Astrocyte (in vitro differentiated cells and primary cell): ENCODE measurements at places on chromosomes 11 and 22. TPM values are rescaled to one million over a fixed set of nuclear protein-coding genes. Genes with fewer than 3 reads are reported as not detected.

DNA sequence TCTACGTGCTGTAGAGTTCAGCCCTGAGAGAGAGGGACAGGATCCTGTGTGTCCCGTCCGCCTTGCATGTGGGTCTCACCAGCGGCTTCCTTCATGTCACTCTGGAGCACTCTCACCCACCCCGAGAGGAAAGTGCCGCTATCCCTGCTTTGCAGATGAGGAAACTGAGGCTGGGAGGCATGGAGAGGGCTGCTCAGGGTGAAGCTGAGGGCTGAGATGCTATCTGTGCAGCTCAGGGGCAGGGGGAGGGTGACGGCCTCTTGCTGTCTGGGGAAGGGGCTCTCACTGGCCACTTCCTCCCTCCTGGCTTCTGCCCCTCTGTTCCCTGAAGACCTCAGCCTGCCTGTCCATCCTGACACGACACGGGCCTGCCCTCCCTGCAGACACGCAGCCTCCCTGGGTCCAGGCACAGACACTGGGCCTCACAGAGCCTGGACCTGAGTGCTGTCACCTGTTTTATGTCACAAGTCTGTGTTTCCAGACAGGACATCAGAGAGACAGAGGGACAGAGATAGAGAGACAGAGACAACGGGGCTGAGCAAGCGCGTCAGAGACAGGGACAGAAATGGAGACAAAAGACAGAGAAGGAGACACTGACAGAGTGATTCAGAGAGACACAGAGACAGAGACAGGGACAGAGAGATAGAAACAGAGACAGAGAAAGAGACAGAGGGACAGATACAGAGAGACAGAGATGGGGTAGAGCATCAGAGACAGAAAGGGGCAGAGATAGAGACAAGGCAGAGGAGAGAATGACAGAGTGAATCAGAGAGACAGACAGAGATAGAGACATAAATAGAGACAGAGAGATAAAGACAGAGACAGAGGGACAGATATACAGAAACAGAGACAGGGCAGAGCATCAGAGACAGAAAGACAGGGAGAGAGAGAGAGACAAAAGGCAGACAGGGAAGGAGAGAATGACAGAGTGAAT is 53.1 kb downstream of the MCM5 start:
- peaks cover 3% of the 10 kb centered on the region for H3K4me1 ChIP-seq
- no peak for DNase-seq
- H3K27me3 ChIP-seq, result peaks cover 11% of the 10 kb centered on the region

GRCh38 chr11:46369458-46370152 is 11.9 kb upstream of the MDK start:
- no peak overlapping the region for H3K4me3 ChIP-seq
- H3K4me1 ChIP-seq, result peaks cover 7% of the 10 kb centered on the region
- no peaks in the 10 kb centered on the region for H3K27me3 ChIP-seq

CNIH2 gene
- total RNA-seq, result 12.2 and 12.3 TPM in 2 replicates

BATF2 gene
- total RNA-seq, result 4.5 and 5.0 TPM in 2 replicates

- no peaks in the 10 kb centered on the region for H3K27me3 ChIP-seq
- no peak overlapping the region for H3K27ac ChIP-seq
- no peaks in the 10 kb centered on the region for H3K36me3 ChIP-seq
- no peak overlapping the region for H3K4me3 ChIP-seq
- no peak for DNase-seq
These were observed 59.1 kb upstream of the ARFGAP3 start for GRCh38 chr22:42915980-42916765.

B4GALNT4 gene
- 64.6 and 68.5 TPM in 2 replicates for total RNA-seq

SHISA8 gene
- total RNA-seq, result not detected in 2 replicates

DNA sequence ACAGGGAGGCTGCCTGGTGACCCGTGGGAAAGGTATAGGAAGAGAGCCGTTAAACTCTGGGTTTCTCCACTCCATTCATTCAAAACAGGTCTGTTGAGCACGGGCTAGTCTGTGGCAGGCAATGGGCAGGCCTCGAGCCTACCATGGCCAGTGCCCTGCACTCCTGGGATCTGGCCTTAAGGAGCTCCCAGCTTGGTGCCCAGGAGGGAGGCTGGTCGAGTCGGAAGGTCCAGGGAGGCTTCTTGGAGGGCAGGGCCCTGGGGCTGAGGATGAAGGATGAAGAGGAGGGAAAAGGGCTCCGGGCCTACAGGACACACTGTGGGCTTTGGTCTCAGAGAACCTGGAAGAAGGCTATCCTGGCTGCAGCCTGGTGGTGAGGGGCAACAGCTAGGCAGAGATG is 41.9 kb upstream of the MN1 start:
- no peak for DNase-seq
- no peaks in the 10 kb centered on the region for H3K27me3 ChIP-seq
- H3K4me3 ChIP-seq, result no peak overlapping the region
- H3K36me3 ChIP-seq, result peaks cover 13% of the 10 kb centered on the region

GRCh38 chr11:72155751-72156150 is 20.2 kb downstream of the FOLR3 start:
- DNase-seq, result no peak
- no peaks in the 10 kb centered on the region for H3K36me3 ChIP-seq
- no peak overlapping the region for H3K27ac ChIP-seq

DNA sequence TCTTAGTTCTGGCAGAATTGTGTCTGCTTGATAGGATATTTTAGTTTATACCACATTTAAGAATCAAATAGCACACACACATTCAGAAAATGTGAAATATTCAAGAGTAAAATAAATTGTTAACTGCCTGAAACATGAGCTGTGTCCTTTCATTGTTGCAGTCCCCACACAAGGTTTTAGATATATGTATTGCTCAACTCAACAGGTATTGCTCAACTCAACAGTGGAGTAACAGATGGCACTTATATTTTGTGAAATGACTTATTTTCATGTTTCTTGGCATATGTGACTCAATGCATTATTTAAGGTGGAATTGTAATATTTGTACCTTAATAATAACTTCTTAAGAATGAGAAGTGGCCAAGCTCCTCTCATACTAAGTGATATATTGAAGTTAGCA is 760.3 kb downstream of the CNTN5 start:
- H3K4me1 ChIP-seq, result no peaks in the 10 kb centered on the region

TOP3B gene
- total RNA-seq, result 27.5 and 37.3 TPM in 2 replicates

MS4A6A gene
- not detected in 2 replicates for total RNA-seq

OSM gene
- not detected in 2 replicates for total RNA-seq

GRCh38 chr11:92735039-92735438 is 234.4 kb upstream of the MTNR1B start:
- no peak overlapping the region for H3K4me3 ChIP-seq
- no peaks in the 10 kb centered on the region for H3K4me1 ChIP-seq
- H3K36me3 ChIP-seq, result no peaks in the 10 kb centered on the region
- no peaks in the 10 kb centered on the region for H3K27me3 ChIP-seq
- no peak for DNase-seq

- H3K27ac ChIP-seq, result no peak overlapping the region
- DNase-seq, result peak; percentile 3
- no peaks in the 10 kb centered on the region for H3K4me1 ChIP-seq
- no peaks in the 10 kb centered on the region for H3K36me3 ChIP-seq
- H3K27me3 ChIP-seq, result no peaks in the 10 kb centered on the region
These were observed 12.9 kb upstream of the TMPRSS13 start for GRCh38 chr11:117941976-117942654.

SLC6A5 gene
- not detected in 2 replicates for total RNA-seq

DNA sequence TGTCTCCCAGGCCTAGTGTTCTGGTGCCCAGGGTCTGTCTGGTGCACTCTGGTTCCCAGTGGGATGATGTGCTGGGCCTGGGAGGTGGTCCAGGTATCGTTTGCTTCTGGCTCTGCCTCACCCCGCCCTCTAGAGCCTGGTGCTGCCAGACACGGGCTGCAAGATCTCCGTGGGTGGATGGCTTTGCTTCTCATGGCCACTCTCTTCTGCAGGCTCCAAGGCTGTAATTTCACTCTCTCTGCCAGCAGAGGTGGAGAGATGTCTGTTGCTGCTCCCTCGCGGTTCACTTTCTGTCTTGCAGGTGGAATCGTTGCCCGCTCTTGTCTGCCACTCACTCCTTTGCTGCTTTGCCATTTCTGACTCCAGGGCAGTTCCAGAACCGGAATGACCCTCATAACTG is 13.4 kb downstream of the NADSYN1 start:
- no peaks in the 10 kb centered on the region for H3K4me1 ChIP-seq
- H3K27me3 ChIP-seq, result no peaks in the 10 kb centered on the region
- no peak overlapping the region for H3K4me3 ChIP-seq

GRCh38 chr11:109302591-109303334 is 119.2 kb upstream of the C11orf87 start:
- peak; percentile 4 for DNase-seq
- no peak overlapping the region for H3K27ac ChIP-seq
- H3K27me3 ChIP-seq, result no peaks in the 10 kb centered on the region
- H3K36me3 ChIP-seq, result no peaks in the 10 kb centered on the region
- H3K4me3 ChIP-seq, result no peak overlapping the region

DNA sequence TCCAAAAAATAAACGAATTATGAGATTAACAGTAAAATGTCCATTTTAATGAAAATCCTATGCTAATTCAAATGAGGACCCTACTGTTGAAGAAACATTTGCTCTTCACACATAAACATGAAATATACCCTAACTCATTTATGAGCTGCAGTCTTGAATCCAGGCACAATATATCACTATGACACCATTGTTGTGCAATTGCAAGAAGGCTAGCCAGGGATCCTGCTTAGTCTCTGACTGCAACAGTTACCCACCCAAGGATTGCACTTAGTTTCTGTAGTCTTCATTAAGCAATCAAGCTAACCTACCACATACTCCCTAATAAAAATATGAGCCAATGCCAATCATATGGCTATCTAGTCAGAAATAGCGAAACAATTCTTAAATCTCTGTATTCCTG is 981.0 kb upstream of the FAT3 start:
- no peaks in the 10 kb centered on the region for H3K36me3 ChIP-seq
- no peaks in the 10 kb centered on the region for H3K27me3 ChIP-seq
- DNase-seq, result no peak
- no peak overlapping the region for H3K4me3 ChIP-seq

DNA sequence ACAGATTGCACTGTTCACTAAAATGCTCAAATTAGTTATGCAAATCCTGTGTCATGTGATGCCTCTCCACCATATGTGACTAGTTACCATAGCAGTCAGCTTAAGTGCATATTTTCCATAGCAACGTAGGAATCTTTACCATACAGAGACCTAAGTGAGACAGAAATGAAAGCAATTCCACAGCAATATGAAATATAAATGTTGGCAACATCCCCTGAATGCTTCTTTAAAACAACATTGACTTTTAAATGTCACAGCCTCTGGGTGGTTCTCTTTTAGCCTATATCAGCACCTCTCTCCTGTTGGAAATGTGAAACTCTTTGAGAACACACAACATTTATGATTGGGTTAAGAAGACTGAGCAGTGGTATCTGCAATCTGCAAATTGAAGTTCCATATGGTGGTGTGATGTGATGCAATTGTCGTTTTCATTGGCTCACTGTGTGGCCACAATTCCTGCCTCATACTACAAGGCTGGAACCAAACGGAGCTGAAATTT is 814.6 kb downstream of the DLG2 start:
- no peaks in the 10 kb centered on the region for H3K27me3 ChIP-seq
- DNase-seq, result no peak
- H3K4me1 ChIP-seq, result no peaks in the 10 kb centered on the region
- H3K4me3 ChIP-seq, result no peak overlapping the region

- no peak overlapping the region for H3K4me3 ChIP-seq
- H3K27me3 ChIP-seq, result no peaks in the 10 kb centered on the region
- DNase-seq, result no peak
- H3K4me1 ChIP-seq, result peaks cover 26% of the 10 kb centered on the region
These were observed 1.0 kb upstream of the C11orf86 start for GRCh38 chr11:66973956-66974580.

PLAAT5 gene
- 0.36 and 0.50 TPM in 2 replicates for total RNA-seq

DNA sequence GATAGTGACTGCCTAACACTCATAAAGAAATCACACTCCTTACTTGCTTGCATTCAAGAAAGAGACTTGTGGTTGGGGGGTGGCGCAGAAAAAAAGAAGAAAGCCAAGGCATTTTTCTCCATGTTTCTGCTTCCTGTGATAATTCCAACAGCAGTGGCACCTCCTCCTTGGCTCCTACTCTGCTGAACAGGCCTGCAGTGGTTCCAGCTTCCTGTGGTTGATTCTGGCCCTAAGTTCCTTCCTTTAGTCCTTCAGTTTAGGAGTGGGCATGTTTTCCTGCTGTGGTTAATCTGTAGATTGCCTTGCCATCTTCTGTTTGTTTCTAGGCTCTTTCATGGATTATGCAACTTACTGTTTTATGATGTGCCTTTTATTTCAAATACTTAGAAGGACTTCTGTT is 940.4 kb downstream of the DLG2 start:
- peaks cover under 1% of the 10 kb centered on the region for H3K4me1 ChIP-seq
- no peak overlapping the region for H3K27ac ChIP-seq
- no peaks in the 10 kb centered on the region for H3K36me3 ChIP-seq
- H3K4me3 ChIP-seq, result no peak overlapping the region
- DNase-seq, result peak; percentile 12
- no peaks in the 10 kb centered on the region for H3K27me3 ChIP-seq

GRCh38 chr22:31488988-31489617 is 539 bp downstream of the EIF4ENIF1 start:
- no peaks in the 10 kb centered on the region for H3K27me3 ChIP-seq
- peak overlapping the region; percentile 97 for H3K27ac ChIP-seq
- DNase-seq, result no peak
- peaks cover 3% of the 10 kb centered on the region for H3K36me3 ChIP-seq
- peaks cover 16% of the 10 kb centered on the region for H3K4me1 ChIP-seq

GRCh38 chr11:80320226-80320625 is 879.4 kb upstream of the TENM4 start:
- H3K27ac ChIP-seq, result no peak overlapping the region
- H3K36me3 ChIP-seq, result no peaks in the 10 kb centered on the region
- H3K27me3 ChIP-seq, result no peaks in the 10 kb centered on the region

GRCh38 chr22:39098026-39098425 is 982 bp downstream of the APOBEC3H start:
- H3K36me3 ChIP-seq, result no peaks in the 10 kb centered on the region
- no peak overlapping the region for H3K27ac ChIP-seq
- no peaks in the 10 kb centered on the region for H3K27me3 ChIP-seq
- H3K4me1 ChIP-seq, result peaks cover 3% of the 10 kb centered on the region

RFPL2 gene
- total RNA-seq, result 0.25 TPM in 1 of 2 replicates, not detected in the other
